Activated CD8-positive, alpha-beta T cell treated with anti-CD3 and anti-CD28 coated beads, Interleukin-2, amount 10 ng/mL, durations not matched to agents 7 days and 5 days (primary cell): ENCODE measurements at places on chromosomes 2 and 18.

GRCh38 chr2:127891811-127892210 is 6.1 kb upstream of the AMMECR1L start:
- DNase-seq, result no peak
- H3K36me3 ChIP-seq, result no peaks in the 10 kb centered on the region
- no peak overlapping the region for H3K27ac ChIP-seq
- H3K27me3 ChIP-seq, result no peaks in the 10 kb centered on the region

DNA sequence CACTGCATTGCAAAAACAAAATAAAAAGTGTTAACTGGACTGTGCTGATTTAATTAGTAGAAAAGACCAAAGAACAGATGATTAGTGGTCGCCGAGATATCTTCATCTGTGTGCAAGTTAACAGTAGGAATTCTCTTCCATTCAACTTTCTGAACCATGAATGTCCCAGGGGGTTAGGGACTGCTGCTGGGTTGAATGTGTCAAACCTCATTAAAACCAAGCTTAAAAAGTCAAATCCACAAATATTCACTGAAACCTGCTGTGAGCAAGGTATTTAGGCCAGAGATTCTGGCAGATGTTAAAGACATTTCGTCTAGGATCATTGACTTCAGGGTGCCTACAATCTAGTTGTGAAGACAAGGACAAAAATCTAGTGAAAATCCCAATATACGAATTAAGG is 58.7 kb downstream of the STPG4 start:
- H3K4me3 ChIP-seq, result no peak overlapping the region
- H3K27ac ChIP-seq, result no peak overlapping the region
- peaks cover 13% of the 10 kb centered on the region for H3K27me3 ChIP-seq
- H3K4me1 ChIP-seq, result no peaks in the 10 kb centered on the region
- no peak for DNase-seq

GRCh38 chr2:21443494-21444105 is 319.8 kb downstream of the TDRD15 start:
- no peaks in the 10 kb centered on the region for H3K4me1 ChIP-seq
- no peak for DNase-seq
- H3K27ac ChIP-seq, result no peak overlapping the region
- no peaks in the 10 kb centered on the region for H3K27me3 ChIP-seq

- no peaks in the 10 kb centered on the region for H3K36me3 ChIP-seq
- peaks cover 13% of the 10 kb centered on the region for H3K4me1 ChIP-seq
- no peak for DNase-seq
- H3K27ac ChIP-seq, result no peak overlapping the region
- H3K27me3 ChIP-seq, result peaks cover 5% of the 10 kb centered on the region
Measured at GRCh38 chr2:86396291-86396785, 44.8 kb upstream of the KDM3A start.

DNA sequence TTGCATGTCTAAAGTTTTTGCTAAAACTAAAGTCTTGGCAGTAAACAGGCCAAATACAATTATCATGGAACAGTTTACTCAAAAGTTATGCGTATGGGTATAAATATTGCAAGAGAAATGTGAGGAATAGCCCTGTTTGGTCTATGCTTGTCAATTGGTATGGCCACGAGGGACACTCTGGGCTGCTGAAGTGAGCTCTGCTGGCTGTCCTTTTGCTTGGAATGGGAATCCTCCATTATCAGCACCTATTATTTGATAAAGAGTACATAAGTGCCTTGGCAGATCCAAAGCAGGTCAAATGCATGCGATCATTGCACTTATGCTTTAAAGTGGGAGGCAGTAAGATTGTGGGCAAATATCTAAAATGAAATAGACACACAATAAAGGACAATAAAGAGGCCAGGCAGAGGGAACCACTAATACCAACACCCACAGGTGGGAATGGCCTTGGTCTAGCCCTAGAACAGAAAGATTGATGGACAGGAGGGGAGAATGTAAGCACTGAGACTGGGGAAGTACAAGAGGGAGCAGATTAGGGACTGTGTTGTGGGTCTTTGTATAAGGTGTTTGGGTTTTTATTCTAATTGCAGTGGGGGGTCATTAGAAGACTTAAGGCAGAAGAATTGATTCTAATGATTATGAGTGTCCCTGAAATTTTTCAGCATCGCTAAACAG is 60.0 kb upstream of the NOSTRIN start:
- peaks cover 3% of the 10 kb centered on the region for H3K4me1 ChIP-seq
- no peaks in the 10 kb centered on the region for H3K27me3 ChIP-seq
- H3K27ac ChIP-seq, result no peak overlapping the region
- no peak for DNase-seq

DNA sequence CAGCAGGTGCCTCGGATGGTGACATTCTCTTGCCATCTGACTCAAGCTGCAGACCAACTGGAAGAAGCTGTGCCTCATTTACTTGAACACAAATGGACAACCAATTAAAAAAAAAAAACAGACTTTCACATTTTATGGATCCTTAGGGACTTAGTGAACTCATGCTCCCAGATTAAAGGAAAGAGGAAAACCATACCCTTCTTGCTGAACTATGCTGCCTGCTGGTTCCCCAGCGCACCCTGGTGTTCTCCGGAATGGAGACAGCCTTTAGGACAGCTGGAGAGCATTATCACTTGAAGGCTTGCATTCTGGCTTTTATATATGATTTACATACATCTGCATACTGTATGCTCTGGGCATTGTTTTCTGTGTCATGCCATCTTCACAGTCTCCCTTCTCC is 370.7 kb downstream of the SLC4A3 start:
- H3K27me3 ChIP-seq, result no peaks in the 10 kb centered on the region
- no peak for DNase-seq
- no peaks in the 10 kb centered on the region for H3K4me1 ChIP-seq

DNA sequence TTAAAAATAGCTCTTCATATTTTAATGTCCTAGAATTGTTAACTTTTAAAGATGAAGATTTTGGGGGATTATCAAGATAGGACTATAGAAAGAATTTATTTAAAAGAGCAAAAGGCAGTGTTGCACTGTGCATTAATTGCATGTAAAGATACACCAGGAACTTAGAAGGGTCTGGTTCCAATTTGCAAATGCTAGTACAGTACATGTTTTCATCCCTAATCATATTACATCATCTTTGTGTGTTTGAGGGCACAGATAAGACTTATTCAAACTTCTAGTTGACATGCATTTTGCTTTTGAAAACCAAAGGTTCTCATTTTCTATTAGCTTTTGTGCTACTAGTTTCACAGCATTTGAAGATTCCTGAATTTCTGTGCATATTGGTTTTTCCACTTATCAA is 231.7 kb upstream of the LYPD1 start:
- H3K4me3 ChIP-seq, result no peak overlapping the region
- no peaks in the 10 kb centered on the region for H3K36me3 ChIP-seq
- no peaks in the 10 kb centered on the region for H3K27me3 ChIP-seq

DNA sequence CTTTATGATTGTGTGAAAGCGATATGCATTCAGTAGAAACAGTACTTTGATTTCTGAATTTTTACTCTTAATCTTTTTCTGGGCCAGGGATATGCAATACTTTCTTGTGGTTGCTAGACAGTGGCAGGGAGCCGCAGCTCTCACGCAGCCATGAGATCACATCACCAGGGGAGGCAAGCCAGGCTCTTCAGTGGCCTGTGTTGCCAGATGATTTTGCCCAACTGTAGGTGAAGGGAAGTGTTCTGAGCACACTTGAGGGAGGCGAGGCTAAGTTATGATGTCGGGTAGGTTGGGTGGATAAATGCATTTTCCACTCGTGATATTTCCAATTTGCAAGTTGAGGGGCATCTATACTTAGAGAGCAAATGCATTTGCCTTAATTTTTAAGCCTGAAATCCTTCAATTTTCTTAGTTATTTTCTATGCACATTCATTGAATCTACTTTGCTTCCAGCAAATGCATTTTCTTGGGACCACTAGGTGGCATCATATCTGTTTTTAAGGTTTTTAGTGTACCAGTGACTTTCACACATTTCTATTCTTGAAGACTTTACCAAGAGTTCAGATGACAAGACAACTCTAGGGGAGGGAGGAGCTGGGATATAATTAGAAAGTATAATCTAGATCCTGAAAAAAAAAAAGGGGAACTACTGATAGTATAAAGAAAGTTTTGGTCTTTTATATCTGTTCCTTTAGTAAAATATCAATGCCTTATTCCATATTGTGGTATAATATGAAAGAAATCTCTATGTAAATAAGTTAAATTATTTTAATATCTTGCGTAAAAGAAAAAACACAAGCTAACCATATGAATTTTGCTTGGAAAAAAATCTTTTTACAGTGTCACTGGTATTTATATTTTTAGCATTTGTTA is 643.3 kb downstream of the SOCS6 start:
- H3K27me3 ChIP-seq, result no peaks in the 10 kb centered on the region
- no peaks in the 10 kb centered on the region for H3K4me1 ChIP-seq
- H3K4me3 ChIP-seq, result no peak overlapping the region
- DNase-seq, result no peak
- no peak overlapping the region for H3K27ac ChIP-seq
- no peaks in the 10 kb centered on the region for H3K36me3 ChIP-seq

DNA sequence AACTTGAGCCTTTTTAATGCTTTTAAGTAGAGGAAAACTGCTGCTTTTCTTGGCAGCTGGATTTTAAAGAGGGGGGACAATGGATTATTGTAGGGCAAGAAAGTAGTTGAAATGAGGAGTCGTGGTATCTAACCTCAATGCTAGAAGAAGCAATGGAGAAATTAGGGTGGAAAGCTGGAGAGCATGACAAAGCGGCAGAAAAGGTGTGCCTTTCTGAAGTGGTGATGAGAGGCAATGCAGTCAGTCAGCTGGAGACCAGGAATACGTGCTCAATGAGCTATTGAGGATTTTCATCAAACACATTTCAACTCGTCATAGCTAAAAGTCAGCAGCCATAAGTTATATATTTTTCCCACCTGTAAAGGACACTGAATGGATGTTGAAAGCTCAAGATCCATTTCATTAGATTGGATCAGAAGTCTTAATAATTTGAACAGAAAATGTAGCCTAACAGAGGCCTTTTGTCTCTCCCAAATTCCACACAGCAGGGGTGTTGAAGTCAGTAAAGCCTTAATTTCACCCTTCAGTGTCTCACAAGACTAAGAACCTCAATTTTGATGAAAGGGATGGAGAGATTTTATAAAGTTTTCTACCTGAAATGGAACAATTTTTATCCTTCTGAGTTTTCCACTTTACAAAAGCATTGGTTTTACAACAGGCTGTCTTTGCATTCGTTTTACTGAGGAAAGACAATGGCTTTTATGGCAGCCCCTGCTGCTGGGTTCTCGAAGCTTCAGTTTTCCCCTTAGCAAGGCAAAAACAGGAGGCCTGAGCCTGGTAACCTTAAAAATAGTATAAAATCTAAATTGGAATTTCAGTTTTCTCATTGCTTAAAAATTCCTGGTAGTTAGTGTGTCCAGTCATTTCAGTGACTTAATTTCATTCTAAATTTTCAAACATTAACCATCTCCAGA is 131.1 kb downstream of the CCDC102B start:
- no peaks in the 10 kb centered on the region for H3K27me3 ChIP-seq
- H3K4me1 ChIP-seq, result no peaks in the 10 kb centered on the region
- H3K36me3 ChIP-seq, result no peaks in the 10 kb centered on the region
- no peak overlapping the region for H3K4me3 ChIP-seq

- H3K36me3 ChIP-seq, result no peaks in the 10 kb centered on the region
- no peak overlapping the region for H3K27ac ChIP-seq
- no peak for DNase-seq
- H3K4me1 ChIP-seq, result no peaks in the 10 kb centered on the region
- no peaks in the 10 kb centered on the region for H3K27me3 ChIP-seq
Measured at GRCh38 chr2:84526562-84526961, 10.3 kb downstream of the DNAH6 start.

- no peak for DNase-seq
- peaks cover 91% of the 10 kb centered on the region for H3K27me3 ChIP-seq
- no peak overlapping the region for H3K4me3 ChIP-seq
- H3K4me1 ChIP-seq, result peaks cover 24% of the 10 kb centered on the region
- peaks cover 14% of the 10 kb centered on the region for H3K36me3 ChIP-seq
Measured at GRCh38 chr2:222292149-222293134, 6.4 kb downstream of the PAX3 start.

- no peak overlapping the region for H3K27ac ChIP-seq
- no peaks in the 10 kb centered on the region for H3K36me3 ChIP-seq
- H3K4me3 ChIP-seq, result no peak overlapping the region
- H3K27me3 ChIP-seq, result peaks cover 30% of the 10 kb centered on the region
Measured at GRCh38 chr18:59813942-59814341, 85.9 kb upstream of the PMAIP1 start.

- DNase-seq, result no peak
- no peaks in the 10 kb centered on the region for H3K36me3 ChIP-seq
- no peak overlapping the region for H3K27ac ChIP-seq
- H3K4me3 ChIP-seq, result no peak overlapping the region
- no peaks in the 10 kb centered on the region for H3K27me3 ChIP-seq
- no peaks in the 10 kb centered on the region for H3K4me1 ChIP-seq
Measured at GRCh38 chr2:80128080-80128479, 176.5 kb downstream of the LRRTM1 start.

GRCh38 chr18:50857694-50858093 is 21.2 kb upstream of the ME2 start:
- H3K4me1 ChIP-seq, result peaks cover 6% of the 10 kb centered on the region
- DNase-seq, result no peak
- peaks cover 18% of the 10 kb centered on the region for H3K27me3 ChIP-seq
- no peak overlapping the region for H3K4me3 ChIP-seq
- H3K27ac ChIP-seq, result no peak overlapping the region

DNA sequence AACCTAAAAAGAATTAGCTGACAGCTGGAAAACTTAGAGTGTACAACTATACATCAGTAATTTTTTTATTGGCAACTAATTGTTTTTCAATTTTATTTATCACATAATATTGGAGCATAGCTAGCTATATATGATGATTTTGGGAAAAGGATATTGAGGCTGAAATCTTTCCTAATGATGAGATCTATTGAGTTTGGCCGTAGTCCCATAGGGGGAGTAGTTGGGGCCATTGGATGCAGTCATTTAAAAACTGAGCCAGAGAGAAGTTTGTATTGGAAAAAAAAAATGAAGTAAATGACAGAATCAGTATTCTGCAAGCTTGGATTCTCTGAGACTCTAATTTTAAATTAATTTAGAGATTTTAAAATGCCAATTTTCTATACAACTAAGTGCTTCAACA is 179.8 kb downstream of the LTBP1 start:
- DNase-seq, result no peak
- peaks cover 2% of the 10 kb centered on the region for H3K27me3 ChIP-seq
- no peak overlapping the region for H3K4me3 ChIP-seq

DNA sequence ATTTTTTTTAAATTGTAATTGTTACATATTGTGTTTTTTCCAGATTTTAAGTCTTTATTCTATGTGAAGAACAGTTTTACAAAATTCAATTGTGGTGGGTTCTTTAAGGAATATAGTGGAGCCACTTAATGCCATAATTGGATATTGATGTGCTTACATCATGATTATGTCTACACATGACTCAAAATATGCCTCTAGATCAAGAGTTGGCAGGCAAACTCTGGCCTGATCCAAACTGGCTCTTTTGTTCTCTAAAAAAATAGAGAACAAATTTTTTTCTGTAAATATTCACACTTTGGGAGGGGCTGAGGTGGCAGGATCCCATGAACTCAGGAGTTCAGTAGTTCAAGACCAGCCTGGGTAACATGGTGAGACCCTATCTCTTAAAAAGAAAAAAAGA is 8.3 kb downstream of the EHBP1 start:
- H3K27ac ChIP-seq, result no peak overlapping the region
- H3K4me3 ChIP-seq, result no peak overlapping the region
- DNase-seq, result no peak
- peaks cover 19% of the 10 kb centered on the region for H3K36me3 ChIP-seq
- H3K27me3 ChIP-seq, result no peaks in the 10 kb centered on the region

GRCh38 chr2:78739282-78739681 is 286.2 kb upstream of the REG3G start:
- no peaks in the 10 kb centered on the region for H3K36me3 ChIP-seq
- no peaks in the 10 kb centered on the region for H3K4me1 ChIP-seq
- H3K27me3 ChIP-seq, result no peaks in the 10 kb centered on the region
- no peak overlapping the region for H3K27ac ChIP-seq

- peaks cover 15% of the 10 kb centered on the region for H3K27me3 ChIP-seq
- DNase-seq, result no peak
- no peak overlapping the region for H3K4me3 ChIP-seq
- H3K4me1 ChIP-seq, result peaks cover 8% of the 10 kb centered on the region
- no peak overlapping the region for H3K27ac ChIP-seq
- H3K36me3 ChIP-seq, result no peaks in the 10 kb centered on the region
Measured at GRCh38 chr2:206558492-206558891, 83.8 kb upstream of the FAM237A start.
